ENCODE measurements at places on chromosomes 12 and 14. TPM values are rescaled to one million over a fixed set of nuclear protein-coding genes. Genes with fewer than 3 reads are reported as not detected.

DNA sequence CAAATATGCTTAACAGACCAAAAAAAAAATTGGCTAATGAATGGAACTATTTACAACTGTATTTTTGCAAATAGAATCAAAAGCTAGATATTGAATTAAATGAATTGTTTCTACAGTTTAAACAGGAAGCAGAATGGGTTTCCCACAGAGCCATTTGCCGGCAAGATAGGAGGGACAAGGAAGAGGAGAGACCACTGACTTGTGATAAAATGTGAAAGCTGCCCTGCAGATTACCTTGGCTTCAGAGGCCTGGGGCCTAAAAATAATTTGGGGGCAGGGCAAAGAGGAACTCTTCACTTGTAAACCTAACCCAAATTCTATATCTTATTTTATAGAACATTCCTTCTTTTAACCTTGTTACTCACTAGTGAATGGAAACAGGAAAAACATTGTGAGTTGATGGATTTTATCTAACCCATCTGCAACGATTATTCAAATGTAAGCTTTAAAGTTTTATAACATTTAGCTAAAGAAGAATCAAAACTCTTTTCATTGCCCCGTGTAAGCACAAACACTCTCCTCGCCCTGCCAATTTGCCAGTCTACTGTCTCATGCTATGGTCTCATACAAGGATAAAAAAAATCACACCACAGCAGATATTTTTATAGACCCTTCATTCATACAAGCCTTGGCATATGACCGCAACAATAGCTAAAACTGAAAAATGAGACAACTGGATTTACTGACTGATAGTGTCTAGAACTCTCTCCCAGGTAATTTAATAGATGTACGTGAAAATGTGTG is 49.5 kb upstream of the MDM1 start:
- DNase-seq = no peak

- no peak for DNase-seq
Measured at GRCh38 chr14:100526057-100526456, 61.2 kb downstream of the BEGAIN start.

DNA sequence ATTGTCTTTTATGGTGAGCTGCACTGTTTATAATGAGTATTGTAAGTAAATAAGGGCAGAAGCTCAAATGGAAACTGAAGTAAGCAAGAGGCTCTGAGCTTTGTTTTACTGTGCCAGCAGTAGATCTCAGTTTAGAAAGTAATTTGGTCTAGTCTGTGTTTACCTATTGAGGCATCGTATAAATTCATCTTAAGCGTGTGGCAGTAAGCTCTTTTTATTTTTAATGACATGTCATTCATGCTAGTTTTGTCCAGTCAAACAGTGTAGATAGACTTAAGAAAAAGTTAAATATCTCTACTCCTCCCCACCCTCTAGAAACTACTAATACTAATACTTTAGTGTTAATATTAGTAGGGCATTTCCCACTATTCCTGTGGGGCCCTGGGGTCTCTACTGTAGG is 2.0 kb downstream of the ANO6 start:
- no peak for DNase-seq

ISCA2 gene
- total RNA-seq = 36.1 TPM

DNA sequence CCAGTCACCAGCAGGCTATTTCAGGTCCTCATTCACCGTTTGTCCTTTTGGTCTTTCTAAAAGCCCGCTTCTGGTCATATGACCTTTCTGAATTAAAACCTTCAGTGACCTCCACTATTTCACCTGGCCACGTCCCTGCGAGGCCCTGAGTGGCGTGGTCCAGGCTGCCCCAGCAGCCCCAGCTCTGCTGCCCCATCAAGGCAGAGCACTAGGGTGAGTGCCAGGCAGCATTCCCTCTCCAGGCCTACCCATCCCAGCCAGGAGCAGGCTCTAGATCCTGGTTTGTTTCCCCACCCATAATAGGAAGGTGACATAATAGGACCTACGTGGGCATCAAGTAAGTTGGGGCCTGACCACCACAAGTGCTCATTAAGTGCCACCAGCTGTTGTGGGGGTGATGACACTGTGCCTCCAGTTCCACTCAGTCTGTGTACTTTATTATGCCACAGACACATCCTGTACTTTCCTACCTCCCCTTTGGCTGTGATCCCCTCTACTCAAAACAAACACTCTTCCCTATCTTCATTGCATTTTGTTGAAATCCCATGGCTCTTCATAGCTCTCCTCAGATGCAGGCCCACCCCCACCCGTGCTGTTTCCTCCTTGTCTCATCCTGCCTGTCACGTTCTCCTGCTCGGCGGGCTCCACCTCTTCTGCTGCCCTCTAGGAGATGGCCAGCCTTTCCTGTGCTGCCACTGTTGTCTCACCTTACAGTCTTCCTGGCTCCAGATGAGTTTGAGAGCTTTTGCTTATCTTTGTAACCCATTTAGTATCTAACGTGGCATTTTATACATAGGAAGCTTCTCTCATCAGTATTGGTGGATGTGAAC is 21.4 kb downstream of the CKB start:
- DNase-seq = no peak

SCYL2 gene
- total RNA-seq = 35.1 TPM

CLEC4D gene
- total RNA-seq = not detected

- DNase-seq = peak; percentile 79
Measured at GRCh38 chr12:107461222-107461975, 224.2 kb upstream of the PWP1 start.

- no peak for DNase-seq
Measured at GRCh38 chr14:80977221-80977620, 21.8 kb downstream of the TSHR start.

DNA sequence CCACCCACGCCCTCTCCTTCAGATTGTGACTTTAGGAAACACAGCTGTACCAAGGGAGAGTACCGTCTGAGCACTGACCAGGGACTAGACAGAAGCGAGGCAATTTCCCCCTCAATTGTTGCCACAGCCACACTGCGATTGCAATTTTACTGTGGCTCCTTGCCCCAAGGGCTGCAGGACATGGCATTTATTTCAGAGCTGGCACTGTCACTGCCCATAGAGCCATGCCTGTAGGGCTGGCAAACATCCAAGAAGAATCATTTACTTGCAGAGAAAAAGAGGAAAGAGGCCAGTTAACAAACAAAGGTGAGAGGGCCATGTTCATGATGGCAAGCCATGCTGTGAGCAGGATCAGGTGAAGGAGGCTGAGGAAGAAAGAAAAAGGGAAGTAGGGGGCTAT is 129.6 kb downstream of the EMP1 start:
- no peak for DNase-seq

DNA sequence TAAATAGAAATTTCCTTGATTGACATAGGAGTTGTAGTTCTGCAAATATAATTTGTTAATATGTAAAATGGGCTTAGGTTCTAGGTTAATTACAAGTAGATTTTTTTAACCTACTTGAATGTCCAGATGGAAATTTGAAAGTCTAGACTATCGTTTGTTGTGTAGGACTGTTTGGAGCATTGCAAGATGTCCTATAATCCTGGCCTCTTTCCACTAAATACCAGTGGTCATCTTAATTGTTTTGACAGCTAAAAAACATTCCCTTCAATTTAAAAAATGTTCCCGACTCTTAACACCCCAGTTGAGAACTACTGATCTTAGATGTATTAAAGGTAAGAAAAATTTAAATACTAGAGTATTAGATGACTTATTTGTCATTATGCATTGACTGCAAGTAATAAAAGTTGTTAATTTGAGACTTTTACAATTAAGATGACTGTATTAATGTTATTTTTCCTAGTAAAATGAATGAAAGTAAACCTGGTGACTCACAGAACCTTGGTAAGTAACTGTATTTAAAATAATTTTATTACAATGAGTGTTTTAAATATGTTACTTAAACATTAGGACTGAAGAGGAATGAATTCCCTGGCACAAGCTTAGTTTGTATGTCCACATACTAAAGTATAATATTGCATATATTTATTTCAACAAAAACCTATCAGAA is 21.8 kb downstream of the G2E3 start:
- DNase-seq = no peak
